AG08395 (cell line): ENCODE measurements at places on chromosomes 4 and X.
A peak's percentile ranks its signal among the peaks of the same experiment; 100 is the strongest.

- DNase-seq, result no peak
These were observed 12.2 kb upstream of the ZNF280C start for GRCh38 chrX:130280901-130281300.

DNA sequence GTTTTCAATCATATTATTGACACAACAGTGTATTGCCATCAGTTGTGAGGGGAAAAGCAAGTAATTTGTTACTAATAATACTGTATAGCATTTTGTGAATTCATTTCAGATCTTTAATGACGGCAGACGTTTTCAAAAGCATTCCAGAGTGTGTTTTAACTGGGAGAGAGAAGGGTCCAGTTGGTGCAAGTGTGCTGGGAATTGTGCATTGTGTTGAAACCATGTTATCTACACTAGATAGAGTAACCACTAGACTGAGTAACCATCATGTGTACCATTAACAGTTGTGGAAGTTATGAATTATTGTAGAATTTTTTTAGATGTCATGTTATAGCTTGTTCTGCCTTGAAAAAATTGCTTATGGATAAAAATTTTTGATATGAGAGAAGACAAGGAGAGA lies 104.5 kb upstream of the VEGFC start:
- no peak for DNase-seq

DNA sequence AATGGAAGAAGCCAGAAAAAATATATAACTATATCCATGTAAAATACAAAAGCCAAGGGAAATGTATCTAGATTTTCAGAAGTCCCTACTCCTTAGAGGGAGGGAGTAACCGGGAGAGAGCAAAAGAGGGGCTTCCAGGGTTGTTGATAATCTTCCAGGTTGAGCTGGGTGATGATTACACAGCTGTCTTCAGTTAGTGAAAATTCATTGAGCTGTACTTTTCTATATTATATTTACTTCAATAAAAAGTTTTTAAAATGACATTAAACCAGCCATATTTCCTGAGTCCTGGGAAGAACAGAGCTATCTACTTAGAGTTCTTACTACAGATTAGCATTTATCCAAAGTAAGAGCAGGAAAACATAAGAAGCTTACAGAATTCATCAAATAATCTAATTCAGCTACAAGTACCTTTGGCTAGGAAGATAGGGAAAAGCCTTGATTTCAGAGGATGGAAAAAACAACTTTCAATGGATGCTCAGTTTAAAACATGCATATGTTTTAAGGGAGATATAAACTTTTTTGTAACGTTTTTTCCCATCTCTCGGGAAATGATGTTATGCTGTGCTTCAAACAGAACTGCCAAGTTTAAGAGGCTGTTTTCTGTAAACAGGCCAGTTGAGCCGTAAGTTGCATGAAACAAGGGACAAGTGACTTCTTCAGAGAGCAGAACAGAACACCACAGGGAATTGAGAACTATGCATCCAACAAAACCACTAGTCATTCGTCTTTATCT lies 204.6 kb downstream of the SCFD2 start:
- no peak for DNase-seq

- DNase-seq, result no peak
These were observed 79.2 kb upstream of the HS3ST1 start for GRCh38 chr4:11507920-11508319.

DNA sequence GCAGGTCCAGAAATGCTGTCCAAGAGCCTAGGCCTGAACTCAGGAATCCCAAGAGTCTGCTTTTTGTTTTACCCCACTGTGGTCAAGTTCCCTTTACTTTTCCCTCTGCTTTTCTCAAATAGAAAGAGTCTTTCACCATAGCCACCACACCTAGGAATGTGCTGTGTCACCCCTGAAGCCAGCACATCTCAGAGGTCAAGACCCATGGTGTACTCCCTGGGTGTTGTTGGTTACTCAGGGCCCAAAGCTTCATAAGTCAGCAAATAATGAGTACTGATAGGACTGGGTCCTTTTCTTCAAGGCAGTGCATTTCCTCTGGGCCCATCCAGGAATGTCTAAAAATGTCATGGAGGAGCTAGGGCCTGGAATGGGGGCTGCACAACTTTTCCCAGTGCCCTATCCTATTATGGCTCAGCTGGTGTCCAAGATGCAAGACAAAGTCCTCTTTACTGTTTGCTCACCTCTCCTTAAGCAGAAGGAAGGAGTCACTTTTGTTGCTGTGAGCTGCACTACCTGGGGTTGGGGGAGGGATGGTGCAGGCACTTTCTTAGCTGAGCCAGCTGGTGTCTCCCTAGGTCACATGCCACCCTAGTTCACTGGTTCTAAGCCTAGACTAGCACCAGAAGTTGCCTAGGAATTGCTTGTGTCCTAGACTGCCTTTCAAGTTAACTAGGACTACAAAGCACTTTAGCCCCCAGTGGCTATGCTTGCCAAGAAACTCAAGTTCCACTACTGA lies 62.4 kb upstream of the RXFP1 start:
- DNase-seq, result no peak

DNA sequence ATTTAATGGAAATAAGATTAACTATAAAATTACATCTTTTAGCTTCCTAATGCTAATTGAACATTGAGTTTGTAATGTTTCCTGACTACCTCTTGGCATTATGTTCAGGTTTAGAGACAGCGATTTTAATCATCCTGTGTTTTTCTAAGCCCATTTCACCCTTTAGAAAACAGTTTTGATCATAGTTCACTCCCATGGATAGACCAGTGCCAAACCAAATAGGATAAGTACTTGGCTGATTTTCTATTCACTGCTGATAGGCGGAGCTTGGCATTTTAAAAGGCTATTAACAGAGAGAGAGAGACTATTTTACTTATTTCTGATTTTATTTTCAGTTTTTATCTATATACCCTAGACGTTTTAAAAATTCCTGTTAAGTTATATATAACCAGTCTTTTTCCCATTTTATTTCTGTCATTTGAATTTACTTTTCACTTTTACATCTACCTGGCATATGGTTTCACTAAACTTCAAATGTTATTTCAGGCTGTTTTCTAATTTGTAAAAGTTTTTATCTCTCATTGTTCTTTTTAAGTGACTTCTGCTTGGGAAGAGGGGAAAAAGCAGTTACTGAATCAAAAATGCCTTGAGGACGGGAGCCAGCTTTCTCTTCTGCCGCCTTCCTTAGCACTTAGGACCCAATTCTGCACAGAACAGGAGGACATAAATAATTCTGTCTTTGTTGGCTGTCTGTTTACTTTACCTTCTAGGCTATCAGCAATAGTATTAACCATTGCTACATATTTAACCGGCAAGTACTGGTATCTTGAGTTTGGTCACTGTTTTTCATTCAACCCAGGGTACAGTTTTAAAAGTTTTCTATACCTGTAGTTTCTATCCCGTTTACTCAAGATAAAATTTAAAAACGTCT lies 46.4 kb downstream of the SGMS2 start:
- no peak for DNase-seq

- peak; percentile 32 for DNase-seq
These were observed 57.0 kb upstream of the MAP9 start for GRCh38 chr4:155433636-155434360.

DNA sequence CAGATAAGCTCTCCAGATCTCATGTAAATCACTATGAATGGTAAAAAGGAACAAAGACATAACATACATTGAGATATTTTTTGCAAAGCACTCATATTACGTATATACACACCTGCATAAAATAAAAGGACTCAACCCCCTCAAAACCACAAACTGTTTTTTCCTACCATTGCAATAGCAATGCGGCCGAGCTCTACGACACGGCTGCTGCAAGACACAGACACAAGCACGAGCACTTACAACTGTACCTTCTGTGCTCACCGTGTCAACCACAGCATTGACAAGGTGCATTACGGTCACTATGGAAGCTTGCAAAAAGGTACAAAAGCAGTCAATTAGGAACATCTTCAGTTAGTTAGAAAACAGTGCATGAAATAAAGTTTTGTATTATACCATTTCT lies 37.1 kb upstream of the MTNR1A start:
- DNase-seq, result no peak

DNA sequence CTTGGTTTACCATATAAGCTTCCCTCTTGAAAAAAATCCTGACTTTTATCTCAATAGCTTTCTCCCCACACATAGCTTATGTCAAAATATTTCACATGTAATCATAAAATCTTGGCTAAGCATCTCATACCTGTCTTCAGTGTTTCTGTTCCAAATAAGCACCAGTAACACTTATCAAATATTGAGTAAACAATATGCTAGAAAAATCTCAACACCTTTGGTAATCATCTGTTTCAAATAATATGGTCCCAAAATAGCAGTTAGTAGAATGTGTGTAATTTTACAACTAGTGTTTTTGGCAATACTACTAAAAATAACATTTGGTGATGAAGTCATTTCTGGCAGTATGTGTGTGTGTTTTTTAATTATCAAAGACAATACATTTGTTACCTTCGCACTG lies 2138.2 kb downstream of the PCDH7 start:
- no peak for DNase-seq

- DNase-seq, result no peak
These were observed 10.9 kb upstream of the HSFX1 start for GRCh38 chrX:149762696-149763614.

DNA sequence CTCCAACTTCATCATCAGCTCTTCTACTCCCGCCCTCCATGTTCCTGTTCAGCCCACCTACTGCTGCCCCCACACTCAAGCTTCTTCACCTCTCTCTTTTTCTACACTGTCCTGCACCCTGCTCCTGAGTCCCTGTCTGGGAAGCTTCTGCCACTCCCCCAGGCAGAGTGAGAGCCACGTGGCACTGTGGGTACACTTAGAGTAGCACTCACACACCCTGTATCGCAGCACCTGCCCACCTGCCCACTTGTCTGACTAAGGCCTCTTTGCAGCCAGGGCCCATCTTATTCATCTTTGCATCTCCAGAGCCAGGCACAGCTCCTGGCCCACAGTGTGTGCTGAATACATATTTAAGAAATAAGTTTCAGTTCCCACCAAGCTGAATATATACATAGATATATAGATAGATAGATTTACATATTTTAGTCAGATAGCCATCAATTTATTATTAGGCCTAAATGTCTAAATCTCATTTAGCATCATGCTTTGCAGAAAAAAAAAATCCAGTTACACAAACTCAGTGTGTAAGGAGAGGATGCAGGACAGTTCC lies 24.9 kb downstream of the CCDC149 start:
- no peak for DNase-seq

DNA sequence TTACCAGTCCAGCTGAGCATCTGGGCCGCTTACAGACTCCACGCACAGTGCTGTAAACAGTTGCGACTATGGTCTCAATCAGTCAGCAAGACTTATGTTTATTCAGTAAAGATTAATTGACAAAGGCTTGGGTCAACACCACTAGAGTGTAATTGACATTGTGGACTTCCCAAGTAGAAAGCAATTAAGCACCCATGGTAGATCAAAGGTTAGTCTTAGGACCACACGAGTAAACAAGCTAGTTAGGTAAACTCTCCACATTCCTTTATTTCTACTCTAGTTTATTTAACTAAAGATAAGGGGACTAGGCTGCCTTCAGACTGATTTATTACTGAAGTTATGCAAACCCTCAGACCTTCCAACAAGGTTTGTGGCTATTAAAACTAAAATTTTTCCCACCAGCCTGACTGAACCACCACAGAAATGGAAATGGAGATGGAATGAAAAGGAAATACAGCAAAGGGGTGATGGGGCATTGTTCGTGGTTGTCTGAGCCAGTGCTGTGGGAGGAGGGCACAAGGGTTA lies 44.2 kb downstream of the MTHFD2L start:
- no peak for DNase-seq

- DNase-seq, result peak; percentile 13
These were observed 29.0 kb downstream of the SGMS2 start for GRCh38 chr4:107853444-107854355.

DNA sequence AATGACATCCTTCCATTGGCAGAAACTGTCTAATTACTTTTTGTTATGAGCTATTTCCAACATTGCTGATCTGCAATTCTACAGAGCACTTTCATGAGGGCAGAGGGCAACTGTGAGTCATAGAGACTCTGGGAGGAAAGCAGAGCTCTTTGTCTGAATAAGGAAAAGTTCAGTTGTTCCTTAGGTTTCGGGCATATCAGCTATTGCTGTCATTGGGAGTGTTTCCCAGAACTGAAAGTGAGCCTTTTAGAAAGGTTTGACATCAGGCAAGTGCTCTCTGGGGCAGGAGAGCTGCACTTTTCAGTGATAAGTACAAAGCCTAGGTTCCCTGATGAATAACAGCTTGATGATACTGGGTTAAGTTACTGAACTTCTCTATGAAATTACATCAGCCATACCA lies 119.2 kb upstream of the EDNRA start:
- peak; percentile 57 for DNase-seq

DNA sequence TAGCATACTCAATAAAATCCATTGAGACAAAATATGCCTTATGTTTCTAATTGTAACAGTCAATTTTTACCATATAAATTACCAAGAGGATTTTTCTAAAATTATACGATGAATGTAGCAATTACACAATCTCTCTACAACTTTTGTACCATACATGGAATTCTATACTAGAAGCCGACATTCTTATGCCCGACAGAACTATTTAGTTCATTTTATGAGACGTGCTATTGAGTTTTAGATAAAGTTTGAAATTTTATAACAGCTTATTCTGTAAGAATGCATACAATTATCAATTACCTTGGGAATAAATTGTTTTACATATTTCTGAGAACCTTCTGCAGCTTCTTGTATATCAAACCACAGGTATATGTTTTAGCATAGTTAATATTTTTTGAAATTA lies 431.2 kb downstream of the DMD start:
- DNase-seq, result no peak

GRCh38 chr4:42167709-42168108 lies 15.3 kb upstream of the BEND4 start:
- DNase-seq, result no peak

DNA sequence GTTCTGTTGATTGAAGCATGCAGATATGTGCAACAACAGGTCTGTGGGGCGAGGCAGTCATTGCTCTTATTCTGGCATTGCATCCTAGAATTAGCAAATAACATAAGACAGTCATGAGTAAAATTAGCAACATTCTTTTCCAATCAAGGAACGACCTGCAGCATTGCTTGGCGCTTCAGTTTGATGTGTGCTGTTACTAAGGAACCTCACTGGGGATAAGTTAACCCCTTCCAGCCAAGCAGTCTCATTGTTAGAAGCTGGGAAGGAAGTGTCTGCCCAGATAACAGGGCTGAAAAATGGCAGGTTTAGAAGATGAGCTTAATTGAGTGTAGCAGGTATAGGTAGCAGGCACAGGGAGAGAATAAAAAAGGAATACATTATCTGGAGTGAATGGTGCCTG lies 55.4 kb downstream of the RBM46 start:
- DNase-seq, result no peak

DNA sequence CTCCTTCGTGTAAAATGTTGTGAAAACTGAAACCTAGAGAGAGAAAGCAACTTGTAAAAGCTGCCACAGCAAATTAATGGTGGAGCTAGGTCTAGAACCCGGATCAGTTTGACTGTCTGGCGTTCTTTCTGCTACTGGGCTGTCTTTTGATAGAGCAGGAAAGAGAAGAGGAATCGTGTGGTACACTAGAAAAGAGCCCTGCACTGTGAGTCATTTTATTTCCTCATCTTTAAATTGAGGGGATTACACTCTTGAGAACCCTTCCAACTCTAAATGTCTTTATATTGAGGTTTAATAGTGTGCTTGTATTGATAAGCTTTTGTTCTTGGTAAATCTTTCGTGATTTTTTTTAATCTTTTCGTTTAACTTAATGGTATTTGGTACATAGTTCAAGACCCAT lies 4.3 kb downstream of the WDR44 start:
- no peak for DNase-seq

GRCh38 chr4:185722029-185722316 lies 90.0 kb downstream of the SORBS2 start:
- no peak for DNase-seq
